Stimulated activated CD8-positive, alpha-beta memory T cell treated with anti-CD3 and anti-CD28 coated beads, Interleukin-4, amount 100 ng/mL, for 1 hour (primary cell): ENCODE measurements at places on chromosomes 13 and 19.

GRCh38 chr19:37928527-37929286 is 21.7 kb downstream of the SIPA1L3 start:
- no peak for DNase-seq

DNA sequence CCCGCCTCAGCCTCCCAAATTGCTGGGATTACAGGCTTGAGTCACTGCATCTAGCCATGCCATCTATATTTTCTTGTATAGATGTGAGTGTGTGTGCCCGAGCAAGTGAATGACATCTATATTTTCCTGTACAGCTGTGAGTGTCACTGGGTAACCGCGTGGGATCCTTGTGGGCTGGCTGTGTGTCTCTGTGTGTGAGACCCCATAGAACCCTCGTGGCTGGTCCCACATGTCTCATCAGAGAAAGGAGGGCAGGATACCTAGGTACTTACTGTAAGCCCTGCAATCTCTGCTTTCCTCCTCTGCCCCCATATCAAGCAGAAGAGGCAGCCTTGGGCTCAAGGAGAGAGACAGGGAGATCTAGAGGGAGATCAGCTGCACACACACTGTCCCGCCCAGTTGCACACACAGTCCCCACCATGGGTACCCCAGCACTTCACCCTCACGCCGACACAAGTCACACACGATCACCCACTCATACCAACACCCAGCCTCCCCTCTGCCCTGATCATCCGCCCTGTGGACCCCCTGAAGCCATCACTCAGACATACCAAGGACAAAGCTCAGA is 655 bp downstream of the DENND1C start:
- no peak for DNase-seq

DNA sequence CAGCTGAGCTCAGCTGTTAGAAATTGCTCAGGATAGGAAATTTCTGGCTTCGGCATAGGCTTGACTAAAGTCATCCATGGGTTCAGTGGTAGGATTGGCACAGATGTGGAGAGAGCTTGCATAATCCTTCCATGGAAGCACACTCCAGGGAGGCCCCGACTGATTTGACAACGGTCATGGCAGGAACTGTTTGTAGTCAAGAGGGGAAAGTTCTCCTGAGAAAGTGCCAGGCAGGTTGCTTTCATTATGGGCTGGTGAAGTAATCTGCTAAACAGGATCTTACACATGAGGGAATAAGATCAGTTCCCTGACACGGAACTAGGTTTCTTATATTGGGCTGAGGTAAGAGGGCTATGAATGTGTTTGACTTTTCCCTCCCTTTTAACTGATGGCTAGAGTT is 120.1 kb downstream of the RGCC start:
- DNase-seq: no peak

DNA sequence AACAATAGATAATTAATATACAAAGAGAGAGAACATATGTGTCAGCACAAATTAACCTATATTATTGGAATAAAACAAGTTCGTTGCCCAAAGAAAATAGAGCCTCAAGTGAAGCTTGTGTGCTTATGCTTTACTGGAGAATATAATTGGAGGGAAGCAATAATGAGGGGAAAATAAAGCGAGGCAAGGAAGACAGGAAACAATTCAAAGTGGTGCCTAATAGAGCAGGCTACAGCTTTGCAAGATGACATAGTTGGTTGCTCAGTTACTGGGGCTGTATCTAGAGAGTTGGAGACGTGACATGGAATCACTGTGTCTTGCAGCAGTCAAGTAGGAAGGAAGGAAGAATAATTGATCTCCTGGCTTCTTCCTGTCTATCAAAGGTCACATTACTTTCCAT is 21.1 kb upstream of the SLC10A2 start:
- DNase-seq: no peak

- no peak for DNase-seq
These were observed 2.8 kb upstream of the IFNL2 start for GRCh38 chr19:39265321-39265916.

- no peak for DNase-seq
These were observed 5.1 kb upstream of the SIGLEC7 start for GRCh38 chr19:51136851-51137551.
